ENCODE measurements at places on chromosomes 2 and 18.
A peak's percentile ranks its signal among the peaks of the same experiment; 100 is the strongest.

DNA sequence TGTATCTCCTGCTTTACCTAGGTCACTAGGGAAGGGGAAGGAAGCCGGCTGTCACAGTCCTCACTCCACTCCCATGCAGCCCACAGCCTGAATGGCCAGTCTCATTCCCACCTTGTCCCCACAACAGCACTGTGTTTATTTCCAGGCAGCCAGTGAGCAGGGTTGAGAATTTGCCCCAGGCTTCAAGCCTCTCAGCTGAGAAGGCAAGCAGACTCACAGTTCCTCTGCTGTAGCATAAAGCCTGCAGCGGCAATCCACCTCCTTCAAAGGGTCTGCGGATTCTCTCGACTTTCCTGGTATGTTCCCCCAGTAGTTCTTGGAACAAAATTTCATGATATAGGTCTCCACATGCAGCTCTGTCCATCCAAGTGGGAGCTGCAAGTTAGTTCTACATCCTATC lies 262.9 kb upstream of the GULP1 start:
- no peak for DNase-seq

GRCh38 chr18:3748086-3748485 lies 298.1 kb downstream of the TGIF1 start:
- peak; percentile 21 for DNase-seq

DNA sequence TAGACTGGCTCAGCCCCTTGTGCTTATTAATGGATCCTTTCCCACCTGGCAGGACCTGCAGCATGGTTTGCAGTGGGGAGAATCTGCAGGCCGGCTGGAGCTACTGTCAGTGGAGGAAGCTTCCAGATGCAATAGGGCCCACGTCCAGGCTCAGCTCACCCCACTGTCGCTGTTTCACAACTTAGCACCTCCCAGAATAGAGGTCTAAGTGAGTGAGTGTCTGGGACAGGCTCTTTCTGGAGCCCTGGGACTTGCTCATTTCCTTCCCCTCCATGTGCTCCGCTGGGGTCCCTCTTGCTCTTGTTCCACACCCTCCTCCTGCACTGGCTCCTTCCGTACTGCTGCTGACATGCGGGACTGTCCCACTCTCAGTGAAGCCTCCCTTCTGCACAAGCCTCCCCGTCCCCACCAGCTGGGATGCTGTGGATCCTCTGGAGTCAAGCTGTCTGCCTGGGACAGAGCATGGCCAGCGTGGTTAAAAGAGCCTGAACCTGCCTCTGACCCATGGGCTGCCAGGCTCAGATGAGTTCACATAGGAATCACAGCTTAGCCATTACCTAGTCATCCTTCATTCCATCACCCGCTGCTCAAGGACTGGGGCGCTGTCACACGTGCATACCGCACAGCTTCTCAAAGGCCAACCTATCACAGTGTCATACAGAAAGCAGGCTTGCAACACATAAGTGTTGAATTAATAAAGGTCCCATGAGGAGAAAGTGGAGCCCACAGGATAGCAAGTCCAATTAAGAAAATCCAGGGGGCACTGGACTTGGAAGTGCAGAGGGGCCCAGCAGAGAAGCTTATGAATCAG lies 135.9 kb downstream of the ACKR3 start:
- peak; percentile 32 for DNase-seq

- DNase-seq, result no peak
These were observed 239.7 kb downstream of the SH3BP4 start for GRCh38 chr2:235191486-235191885.

- peak; percentile 56 for DNase-seq
These were observed 297.0 kb upstream of the GULP1 start for GRCh38 chr2:187994464-187995331.

DNA sequence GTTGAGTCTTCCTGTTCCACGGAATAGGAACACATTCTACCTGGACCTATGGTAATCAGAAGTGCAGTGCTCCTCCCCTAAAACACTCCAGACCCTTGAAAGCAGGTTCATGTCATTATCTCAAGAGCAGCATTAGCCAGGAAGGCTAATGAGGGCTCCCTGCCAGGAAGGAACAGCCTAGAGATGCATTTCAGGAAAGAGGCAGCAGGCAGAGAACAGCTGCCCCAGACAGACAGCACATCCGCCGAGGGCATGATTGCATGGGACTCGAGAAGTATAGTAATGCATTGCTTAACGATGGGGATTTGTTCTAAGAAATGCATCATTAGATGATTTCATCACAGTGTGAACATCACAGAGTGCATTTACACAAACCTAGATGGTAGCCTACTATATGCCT lies 171.5 kb downstream of the ALK start:
- no peak for DNase-seq

GRCh38 chr18:25434745-25435144 lies 82.8 kb upstream of the ZNF521 start:
- DNase-seq, result peak; percentile 61

GRCh38 chr2:120103723-120104467 lies 91.0 kb downstream of the EPB41L5 start:
- peak; percentile 76 for DNase-seq

- DNase-seq, result no peak
These were observed 154.6 kb upstream of the MGAT5 start for GRCh38 chr2:134099273-134099672.

- no peak for DNase-seq
These were observed 2.7 kb upstream of the SOS1 start for GRCh38 chr2:39123436-39123999.

GRCh38 chr2:179049546-179050311 lies at the start of gene CCDC141:
Gene CCDC141, minus strand, starts transcription at chr2:179050137. Its CDS starts 196 bp downstream, at chr2:179049941.
- DNase-seq, result no peak

DNA sequence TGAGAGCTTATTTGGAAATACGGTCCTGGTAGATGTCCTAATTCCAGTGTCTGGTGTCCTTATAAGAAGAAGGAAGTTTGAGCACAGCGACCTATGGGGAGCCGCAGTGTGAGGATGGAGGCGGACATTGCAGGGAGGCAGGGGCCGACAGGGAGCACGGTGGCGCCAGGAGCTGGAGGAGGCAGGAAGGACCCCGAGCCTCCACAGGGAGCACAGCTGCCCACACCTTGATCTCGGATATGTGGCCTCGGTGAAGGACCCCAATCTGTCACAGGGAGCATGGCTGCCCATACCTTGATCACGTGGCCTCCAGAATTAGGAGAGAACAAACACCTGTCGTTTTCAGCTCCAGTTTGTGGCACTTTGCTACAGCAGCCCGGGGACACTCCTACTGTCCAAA lies 461.6 kb upstream of the SALL3 start:
- DNase-seq, result no peak

- no peak for DNase-seq
These were observed 188.7 kb downstream of the RTP5 start for GRCh38 chr2:242058116-242058680.

DNA sequence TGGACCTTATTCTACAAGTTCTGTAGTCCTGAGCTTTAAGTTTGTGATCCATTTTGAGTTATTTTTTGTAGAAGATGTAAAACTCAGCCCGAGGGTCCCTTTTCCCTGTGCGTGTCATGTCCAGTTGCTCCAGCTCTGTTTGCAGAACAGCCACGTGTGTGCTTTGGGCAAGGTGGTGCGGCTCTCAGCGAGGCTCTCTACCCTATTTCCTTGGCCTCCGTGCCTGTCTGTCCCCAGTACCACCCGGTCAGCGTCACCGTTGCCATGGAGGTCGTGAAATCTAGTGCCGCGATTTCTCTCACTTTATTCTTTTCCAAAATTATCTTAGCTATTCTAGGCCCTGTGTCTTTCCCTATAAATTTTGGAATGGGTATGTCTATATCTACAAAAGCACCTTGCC lies 141.0 kb upstream of the CTDP1 start:
- DNase-seq, result no peak

- DNase-seq, result peak; percentile 52
These were observed 633 bp downstream of the MALT1 start for GRCh38 chr18:58671632-58672564.

DNA sequence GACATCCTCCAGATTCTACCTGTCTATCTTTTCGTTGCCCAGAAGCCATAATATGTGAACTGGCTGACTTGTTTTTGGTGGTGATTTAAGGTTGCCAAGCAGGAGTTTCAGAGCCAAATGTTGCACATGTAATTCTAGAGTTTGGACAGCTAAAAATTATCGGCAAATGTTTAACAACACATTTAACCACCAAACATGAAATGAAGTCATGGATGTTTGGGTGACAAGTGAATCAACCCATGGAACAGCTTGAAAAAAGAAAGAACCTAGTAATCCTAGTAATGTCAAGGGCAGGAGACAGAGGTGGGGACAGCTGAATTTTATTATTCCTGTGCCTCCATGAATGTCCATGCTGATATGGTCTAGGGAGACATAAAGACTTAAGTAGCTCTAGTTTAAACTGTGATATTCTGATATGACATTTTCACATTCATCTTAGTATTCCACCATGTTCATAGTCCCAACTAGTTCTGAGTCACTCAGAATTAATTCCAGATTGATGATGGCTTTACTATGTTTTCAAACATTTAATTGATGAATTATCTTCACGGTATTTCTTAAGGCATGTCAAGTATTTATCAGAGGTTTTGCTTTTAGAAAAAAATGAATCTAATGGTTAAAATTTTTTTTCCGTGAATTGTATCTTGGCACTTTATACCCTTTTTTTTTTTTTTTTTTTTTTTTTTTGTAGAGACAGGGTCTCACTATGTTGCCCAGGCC lies 101.7 kb downstream of the SOCS6 start:
- DNase-seq, result peak; percentile 34

DNA sequence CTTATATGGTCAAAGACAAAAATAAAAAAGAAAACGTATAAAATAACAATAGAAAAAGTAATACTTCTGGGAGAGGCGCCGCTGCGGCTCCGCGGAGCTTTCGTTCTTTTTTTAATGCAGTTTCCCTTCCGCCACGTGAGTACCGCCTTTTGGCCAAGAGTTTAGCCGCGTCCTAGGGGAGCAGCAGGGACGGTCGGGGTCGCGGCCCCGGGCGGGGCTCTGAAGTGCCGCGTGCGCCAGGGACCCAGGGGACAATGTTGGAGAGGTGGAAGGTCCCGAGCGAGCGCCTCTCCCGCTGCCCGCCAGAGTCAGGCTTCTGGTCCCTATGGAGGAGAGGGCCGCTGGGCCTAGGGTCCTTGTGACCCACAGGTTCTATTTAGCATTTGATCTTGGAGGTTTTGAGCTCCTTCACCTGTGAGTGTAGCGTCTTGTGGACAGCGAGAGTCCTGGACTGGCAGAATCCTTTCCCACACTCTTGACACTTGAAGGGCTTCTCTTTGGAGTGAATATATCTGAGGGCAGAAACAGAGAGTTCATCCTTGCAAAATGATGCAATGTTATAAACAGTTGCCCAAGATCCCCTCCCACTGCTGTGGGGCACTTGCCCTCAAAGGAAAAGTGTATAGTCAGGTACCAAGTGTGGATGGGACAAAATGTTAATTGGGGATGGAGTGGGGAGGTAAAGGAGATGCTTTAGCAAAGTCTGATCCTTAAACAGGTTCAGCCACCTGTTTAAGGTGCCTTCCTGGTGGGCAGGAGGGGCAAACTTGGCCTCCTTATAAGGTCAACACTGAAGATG lies 6.3 kb downstream of the OSR1 start:
- no peak for DNase-seq

GRCh38 chr2:160351956-160352355 lies 141.7 kb downstream of the RBMS1 start:
- DNase-seq, result peak; percentile 42

- no peak for DNase-seq
These were observed 54.1 kb downstream of the CDC42EP3 start for GRCh38 chr2:37617119-37617892.

DNA sequence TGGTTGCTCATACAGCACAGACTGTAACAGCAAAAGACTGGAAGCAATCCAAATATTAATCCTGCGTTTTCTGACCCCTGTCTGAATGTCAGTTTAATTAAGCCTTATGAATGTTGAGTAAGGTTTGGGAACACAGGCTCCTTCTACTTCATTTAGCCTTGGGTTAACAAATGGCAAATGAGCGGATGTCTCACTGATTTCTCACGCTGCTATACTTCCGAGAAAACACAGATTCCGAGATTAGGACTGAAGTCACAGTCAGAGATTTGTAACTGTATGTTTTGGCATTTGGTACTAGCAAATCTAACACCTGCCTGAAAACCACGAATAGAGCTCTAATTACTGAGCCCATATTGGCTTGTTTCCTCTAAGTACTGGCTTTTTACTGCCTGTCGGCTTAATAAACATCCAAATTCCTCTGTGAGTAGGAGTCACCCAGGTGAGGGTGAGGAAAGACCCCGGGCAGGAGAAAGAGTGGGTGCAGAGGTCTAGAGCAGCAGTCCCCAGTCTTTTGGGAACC lies 10.6 kb downstream of the MC5R start:
- DNase-seq, result no peak

GRCh38 chr2:237213315-237214022 lies 127.8 kb downstream of the COPS8 start:
- DNase-seq, result peak; percentile 59

- DNase-seq, result no peak
These were observed 14.4 kb upstream of the MYO5B start for GRCh38 chr18:50209311-50209710.

DNA sequence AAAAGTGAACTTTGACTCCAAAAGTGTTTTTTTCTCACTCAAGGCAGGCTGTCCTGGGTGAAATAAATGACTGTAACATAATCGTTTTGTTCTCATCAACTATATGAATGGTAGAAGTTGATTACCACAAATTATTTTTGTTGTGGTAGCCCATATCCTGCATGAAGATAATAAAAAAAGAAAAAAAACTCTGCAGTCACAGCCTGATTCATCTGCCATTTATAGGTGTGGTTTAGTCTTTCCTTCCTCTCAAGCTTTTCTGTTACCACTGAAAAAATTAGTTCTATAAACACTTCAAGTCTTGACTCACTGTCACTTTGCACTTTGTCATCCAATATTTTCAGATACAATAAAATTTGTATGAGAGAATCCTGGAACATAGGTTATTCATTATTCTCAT lies 522.0 kb downstream of the PLCL1 start:
- DNase-seq, result no peak

DNA sequence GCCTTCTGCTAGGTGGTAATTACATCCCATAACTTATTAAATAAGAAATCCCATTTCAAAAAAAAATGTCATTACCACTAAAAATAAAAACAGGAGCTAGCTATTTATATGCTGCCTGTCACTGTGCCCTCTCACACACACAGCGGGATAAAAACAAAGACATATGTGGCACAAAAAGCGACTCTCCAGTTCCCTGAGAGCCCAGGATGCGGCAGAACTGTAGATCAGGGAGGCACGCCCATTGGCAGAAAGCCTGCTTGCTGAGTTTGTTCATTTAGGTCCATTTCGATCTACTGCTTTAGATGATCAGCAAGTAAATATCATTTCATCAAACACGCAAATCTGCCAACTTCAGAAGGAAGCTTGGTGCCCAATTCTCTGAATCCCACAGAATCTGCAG lies 124.4 kb downstream of the TMEM163 start:
- no peak for DNase-seq

Data from kidney tubule cell (primary cell).